ENCODE measurements at places on chromosomes 12 and 14. TPM values are rescaled to one million over a fixed set of nuclear protein-coding genes. Genes with fewer than 3 reads are reported as not detected.

- H3K4me3 ChIP-seq = no peak overlapping the region
- DNase-seq = no peak
- no peaks in the 10 kb centered on the region for H3K36me3 ChIP-seq
- no peaks in the 10 kb centered on the region for H3K27me3 ChIP-seq
Measured at GRCh38 chr12:112980491-112981158, 2.3 kb downstream of the OAS2 start.

- no peaks in the 10 kb centered on the region for H3K36me3 ChIP-seq
- no peaks in the 10 kb centered on the region for H3K27me3 ChIP-seq
- DNase-seq = no peak
- H3K27ac ChIP-seq = no peak overlapping the region
- no peaks in the 10 kb centered on the region for H3K4me1 ChIP-seq
Measured at GRCh38 chr12:111785651-111786050, 18.9 kb downstream of the ALDH2 start.

- H3K4me3 ChIP-seq = no peak overlapping the region
- no peaks in the 10 kb centered on the region for H3K4me1 ChIP-seq
- H3K36me3 ChIP-seq = no peaks in the 10 kb centered on the region
- DNase-seq = no peak
- no peak overlapping the region for H3K27ac ChIP-seq
- H3K27me3 ChIP-seq = no peaks in the 10 kb centered on the region
Measured at GRCh38 chr14:93481758-93482157, 51.0 kb downstream of the UNC79 start.

The TAS2R19 gene
- not detected for polyA plus RNA-seq

The TMEM30B gene
- polyA plus RNA-seq = 9.9 TPM
